ENCODE measurements at places on chromosomes 5 and 9.

DNA sequence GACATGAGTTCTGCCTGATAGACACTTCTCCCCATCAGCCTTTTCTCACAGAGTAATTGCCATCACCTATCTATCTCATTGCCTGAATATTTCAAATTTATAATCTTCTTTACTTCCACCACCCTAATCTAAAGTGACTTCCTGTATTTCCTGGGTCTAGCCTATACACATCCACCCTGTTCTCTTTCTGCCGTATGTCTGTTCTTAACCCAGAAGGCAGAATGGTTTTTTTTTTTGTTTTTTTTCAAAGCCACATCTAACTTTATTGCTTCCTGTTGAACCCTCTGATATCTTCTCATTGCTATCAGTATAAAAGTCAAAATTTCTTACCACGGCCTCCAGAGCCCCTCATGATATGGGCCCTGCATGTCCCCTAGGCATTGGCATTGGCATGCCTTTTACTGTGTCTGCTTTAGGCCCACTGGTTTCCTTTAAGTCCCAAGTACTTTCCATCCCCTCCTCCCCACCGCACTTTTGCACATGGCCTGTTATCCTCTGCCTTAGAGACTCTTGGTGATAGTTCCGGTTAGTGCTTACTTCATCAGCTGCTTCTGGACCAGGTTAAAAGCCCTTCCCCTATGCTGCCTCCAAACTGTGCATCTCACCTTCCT lies 159.9 kb downstream of the MAN2A1 start:
- no peak for DNase-seq

DNA sequence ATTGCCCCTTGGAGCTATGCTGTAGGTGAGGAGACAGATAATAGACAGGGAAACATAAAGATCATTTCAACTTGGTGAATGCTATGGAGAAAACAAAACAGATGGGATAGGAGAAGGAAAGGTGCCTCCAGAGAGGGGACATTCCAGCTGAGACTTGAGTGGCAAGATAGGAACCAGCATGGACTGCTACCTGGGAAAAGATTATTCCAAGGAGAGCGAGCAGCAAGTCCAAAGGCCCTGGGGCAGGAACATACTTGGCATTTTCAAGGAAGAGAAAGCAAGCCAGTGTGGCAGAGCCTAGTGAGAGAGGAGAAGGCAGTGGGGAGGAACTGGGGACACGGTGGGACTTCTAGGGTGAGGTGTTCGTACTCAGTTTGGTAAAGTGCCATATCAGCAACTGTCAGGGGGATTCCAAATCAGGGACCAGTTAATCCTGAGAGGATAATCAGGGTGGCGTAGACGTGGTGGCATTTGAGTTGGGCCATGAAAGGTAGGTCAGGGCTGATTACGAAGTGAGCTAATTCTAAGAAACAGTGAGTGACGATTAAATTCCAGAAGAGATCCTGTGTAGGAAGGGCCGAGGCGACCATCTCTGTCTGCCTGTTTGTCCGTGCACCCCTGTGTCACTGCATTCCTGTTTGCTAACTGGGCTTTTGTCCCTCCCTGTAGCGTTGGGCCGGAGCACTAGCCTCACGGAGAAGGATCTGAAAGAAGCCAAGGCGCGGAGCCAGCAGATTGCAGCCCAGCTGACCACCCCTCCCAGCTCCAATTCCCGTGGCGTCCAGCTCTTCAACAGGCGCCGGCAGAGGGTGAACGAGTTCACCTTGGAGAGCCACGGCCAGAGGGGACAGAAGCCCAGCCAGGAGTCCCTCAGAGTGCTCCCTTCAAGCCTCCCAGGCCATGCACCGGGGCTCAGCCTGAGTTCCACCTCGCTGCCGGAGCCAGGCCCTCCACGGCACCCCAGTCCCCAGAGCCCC lies 7.1 kb downstream of the SYNPO start:
- DNase-seq, result no peak

- no peak for DNase-seq
Measured at GRCh38 chr5:61587125-61587524, 255.1 kb downstream of the ZSWIM6 start.

- no peak for DNase-seq
Measured at GRCh38 chr9:69446496-69446895, 121.5 kb downstream of the ENTREP1 start.

GRCh38 chr5:159518371-159518770 lies 188.1 kb upstream of the IL12B start:
- no peak for DNase-seq

- no peak for DNase-seq
Measured at GRCh38 chr9:115985657-115986056, 167.9 kb upstream of the PAPPA start.
